Coronary artery (tissue), 2 donors: ENCODE measurements at places on chromosomes 5 and 9.
A peak's percentile ranks its signal among the peaks of the same experiment; 100 is the strongest.

GRCh38 chr9:119302988-119303698, 66.1 kb downstream of the BRINP1 start:
- no peak for DNase-seq

DNA sequence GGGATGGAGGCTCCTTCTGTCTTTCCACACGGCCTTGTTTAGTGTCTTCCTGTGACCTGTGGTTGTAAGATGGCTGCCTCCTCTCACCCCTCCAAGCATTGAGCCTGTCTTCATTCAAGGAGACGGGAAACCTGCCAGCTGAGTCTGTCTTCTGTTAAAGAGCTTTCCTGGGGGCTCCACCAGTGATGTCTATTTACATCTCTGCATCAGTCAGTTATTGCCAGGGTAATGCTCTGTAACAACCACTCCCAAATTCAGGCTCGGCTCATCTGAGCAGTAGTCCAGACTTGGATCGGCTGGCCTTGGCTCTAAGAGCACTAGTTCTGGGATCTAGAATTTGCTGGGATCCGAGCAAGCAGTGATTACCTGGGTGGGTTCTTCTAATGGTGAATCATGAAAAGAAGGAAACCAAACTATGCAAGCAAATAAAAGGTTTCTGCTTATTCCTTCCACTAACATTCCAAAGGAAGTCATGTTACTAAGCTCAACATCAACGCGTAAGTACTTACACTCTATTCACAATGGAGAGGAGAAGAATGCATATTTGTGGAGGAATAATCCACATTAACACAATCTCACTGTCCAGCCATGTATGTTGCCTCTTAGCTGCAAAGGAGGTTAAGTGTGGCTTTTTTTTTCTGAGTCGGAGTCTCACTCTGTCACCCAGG, 61.7 kb downstream of the GALNT12 start:
- DNase-seq = peak; percentile 59

GRCh38 chr9:38194870-38195269, 125.8 kb upstream of the SHB start:
- no peak for DNase-seq

DNA sequence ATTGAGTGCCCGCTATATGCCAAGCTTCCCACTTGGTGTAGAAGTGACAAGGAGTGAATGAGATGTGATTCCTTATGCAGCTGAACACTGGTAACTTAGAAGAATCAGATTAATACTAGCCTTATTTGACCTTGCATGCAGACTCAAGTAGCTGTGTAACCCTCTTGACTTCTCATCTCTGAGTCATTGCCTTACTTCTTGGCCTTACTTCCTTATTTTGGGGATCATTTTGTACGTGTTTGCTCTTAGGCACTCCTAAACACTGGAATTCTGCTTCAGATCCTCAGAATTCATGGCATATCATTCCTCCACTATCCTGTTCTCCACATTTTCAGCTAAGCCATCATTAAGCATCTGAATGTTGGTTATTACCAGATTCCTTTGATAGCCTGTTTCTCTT, 948.9 kb upstream of the ARRDC3 start:
- no peak for DNase-seq

- no peak for DNase-seq
Measured at GRCh38 chr9:129677456-129677855, 12.0 kb downstream of the PRRX2 start.

DNA sequence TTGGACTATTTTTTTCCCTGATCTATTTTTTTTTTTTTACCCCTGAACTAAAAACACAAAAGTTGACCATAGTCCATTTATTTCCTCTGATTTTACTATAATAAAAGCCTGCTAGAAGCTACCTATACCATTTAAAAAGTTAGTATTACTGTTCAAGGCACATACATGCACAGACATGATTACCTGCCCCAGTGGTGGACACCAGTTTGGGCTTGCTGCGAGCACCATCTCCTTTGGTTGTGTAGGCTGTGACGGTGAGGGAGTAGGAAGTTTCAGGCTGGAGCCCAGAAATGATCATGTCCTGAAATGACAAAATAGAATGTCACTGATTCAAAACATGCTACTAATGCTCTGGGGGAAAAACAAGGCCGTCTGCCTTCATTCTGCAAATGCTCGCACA, 693.1 kb upstream of the DMAC1 start:
- no peak for DNase-seq
